ENCODE measurements at places on chromosomes 5 and 9.
A peak's percentile ranks its signal among the peaks of the same experiment; 100 is the strongest.

DNA sequence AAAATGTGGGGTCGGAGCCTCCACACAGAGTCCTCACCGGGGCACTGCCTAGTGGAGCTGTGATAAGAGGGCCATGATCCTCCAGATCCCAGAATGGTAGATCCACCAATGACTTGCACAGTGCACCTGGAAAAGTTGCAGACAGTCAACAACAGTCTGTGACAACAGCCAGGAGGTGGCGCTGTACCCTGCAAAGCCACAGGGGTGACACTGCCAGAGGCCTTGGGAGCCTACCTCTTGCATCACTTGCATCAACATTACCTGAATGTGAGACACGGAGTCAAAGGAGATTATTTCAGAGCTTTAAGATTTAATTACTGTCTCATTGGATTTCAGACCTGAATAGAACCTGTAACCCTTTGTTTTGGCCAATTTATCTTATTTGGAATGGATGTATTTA lies 614.1 kb upstream of the CDH9 start:
- DNase-seq, result no peak

GRCh38 chr9:85432599-85432998 lies 309.2 kb downstream of the AGTPBP1 start:
- no peak for DNase-seq

DNA sequence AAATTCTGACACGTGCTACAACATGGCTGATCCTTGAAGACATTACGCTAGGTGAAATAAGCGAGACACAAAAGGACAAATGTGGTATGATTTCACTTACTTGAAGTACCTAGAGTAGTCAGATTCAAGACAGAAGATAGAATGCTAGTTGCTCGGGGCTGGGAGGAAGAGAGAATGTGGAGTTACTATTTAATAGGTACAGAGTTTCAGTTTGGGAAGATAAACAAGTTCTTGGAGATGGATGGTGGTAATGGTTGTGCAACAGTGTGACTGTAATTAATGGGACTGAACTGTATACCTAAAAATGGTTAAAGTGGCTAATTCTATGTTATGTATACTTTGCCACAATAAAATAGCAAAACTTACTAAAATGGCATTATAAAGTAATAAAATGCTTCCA lies 34.4 kb downstream of the PAM start:
- no peak for DNase-seq

DNA sequence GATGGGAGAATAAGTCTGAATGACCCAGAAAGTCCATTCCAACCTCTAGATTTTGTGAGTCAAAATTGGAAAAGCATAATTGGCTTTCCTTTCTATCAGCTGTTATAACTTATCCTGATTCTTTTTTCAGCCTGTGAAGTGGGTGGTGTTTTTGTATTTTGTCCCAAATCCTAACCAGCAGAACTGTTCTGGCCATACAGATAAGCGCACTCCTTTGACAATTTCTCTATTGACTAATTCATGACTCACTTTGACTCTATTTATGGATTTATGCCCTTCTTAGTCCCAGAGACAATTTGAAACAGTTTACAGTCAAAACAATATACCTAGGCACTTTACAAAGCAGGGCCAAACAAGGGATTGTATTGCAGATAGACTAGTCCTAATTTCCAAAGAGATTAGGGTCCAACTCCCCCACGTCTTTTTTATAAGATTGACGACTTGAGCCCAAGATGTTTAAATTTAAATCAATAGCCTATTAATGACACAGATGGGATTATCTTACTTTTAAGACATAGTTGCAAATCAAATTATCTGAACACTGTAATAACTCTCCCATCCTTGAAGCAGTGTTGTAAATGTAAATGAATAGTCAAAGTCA lies 301.7 kb upstream of the SEMA6A start:
- DNase-seq, result no peak

DNA sequence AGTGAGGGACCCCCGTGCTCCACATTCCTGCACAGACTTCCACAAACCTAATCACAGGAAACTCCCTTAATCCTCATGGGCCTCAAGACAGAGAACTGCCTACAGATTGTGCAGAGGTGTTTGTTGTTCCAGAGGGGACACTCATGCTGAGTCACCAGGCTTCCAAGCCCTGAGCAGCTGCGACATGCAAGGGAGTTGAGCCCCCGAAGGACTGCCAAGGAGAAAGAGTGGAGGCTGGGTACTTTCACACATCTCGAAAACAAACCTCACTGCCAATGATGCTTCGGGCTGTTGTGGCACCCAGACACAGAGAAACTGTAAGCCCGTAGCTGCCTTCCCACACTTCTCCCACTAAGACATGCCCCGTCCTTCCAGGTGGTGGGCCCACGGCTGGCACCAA lies 480.8 kb downstream of the CDH12 start:
- peak; percentile 30 for DNase-seq

Measured in astrocyte of the spinal cord (primary cell).